Retina (tissue), 1 donor: ENCODE measurements at places on chromosomes 3 and 15.
A peak's percentile ranks its signal among the peaks of the same experiment; 100 is the strongest.

GRCh38 chr15:88621789-88622604 lies 857 bp downstream of the AEN start:
- DNase-seq = no peak

- no peak for DNase-seq
These were observed 329.9 kb upstream of the TPRG1 start for GRCh38 chr3:188841906-188842305.

DNA sequence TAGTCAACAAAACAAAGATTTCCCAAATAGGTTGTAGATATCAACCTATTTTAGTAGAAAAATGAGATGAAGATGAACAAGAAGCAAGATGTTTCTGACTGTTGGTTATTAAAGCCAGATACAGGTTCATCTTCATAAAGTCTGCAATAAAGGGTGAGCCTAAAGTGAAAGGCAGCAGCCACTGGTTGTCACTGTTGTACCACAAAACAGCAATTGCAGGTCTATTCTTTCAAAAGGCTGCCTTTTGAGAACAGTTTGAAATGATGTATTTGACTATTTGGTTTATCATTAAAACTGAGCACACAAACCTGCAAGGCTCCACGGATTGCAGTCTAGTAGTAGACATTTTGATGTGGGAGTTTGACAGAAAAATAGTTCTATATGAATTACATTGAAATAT lies 543.4 kb downstream of the GBE1 start:
- peak; percentile 32 for DNase-seq

- DNase-seq = no peak
These were observed 12.1 kb downstream of the NR2C2 start for GRCh38 chr3:14959359-14959943.

DNA sequence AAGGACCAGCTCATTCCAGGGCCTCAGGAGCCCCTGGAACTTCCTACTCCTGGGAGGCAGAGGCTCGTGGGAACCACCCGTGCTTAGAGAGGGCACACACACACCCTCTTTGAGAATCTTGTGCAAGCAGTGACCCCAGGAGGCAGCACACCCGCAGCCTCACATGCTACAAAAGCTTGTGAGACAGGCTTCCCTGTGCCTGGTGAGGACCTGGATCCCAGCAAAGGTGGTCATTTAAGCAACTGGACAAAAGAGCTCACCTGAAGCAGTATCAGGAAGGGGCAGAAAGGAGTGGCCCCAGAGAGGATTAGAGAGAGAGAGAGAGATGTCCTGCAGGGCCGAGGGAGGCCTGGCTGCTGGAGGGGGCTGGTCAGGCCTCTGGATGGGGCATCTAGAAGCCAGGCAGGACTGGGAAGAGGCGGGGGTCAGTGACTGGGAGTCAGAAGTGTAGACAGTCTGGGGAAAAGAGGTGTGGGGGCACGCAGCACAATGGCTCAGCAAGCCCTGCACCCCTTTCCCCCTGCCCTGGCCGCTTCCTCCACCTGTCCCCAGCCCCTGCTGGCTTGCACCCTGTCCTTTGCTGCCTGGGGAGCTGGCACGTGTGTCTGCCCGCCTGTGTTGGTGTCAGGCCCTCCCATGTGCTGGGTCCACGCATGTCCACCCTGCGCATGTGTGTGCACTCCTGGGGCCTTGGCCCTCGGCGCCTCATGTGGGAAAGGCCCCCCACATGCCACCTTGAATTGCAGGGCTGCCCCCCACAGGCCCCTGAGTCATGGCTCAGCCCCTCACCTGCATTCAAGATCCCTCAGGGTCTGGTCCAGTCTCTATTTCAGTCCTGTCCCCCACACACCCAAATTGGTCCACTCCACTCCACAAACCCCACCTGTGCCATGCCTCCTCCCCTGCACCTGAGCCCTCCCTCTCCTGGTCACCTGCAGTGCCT lies 36.9 kb downstream of the TSPAN3 start:
- DNase-seq = no peak

- no peak for DNase-seq
These were observed 17.7 kb downstream of the MRPL3 start for GRCh38 chr3:131485119-131485518.

GRCh38 chr3:173191611-173192010 lies 50.6 kb upstream of the SPATA16 start:
- no peak for DNase-seq
